Right kidney (tissue), 9 donors: ENCODE measurements at places on chromosomes 12 and 14.

- DNase-seq = no peak
These were observed 8.2 kb downstream of the MDM2 start for GRCh38 chr12:68815928-68816800.

DNA sequence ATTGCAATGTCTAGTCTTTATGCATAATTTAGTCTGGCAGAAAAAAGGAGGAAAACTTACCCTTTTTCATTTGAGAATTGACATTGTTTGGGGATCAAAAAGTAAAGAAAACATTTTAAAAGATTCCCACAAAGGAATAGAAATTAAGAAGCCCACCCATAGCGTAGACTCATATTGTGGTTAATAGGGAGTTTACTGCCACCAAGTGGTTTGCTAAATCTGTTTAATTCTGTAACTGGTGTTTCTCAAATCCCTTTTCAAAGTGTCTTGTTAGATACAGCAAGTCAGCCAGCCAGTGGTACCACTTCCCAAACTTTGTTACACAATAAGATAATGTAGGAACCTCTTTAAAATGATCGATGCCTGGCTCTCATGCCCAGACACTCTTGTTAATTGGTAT is 180.3 kb downstream of the IPO8 start:
- DNase-seq = peak; percentile 11

DNA sequence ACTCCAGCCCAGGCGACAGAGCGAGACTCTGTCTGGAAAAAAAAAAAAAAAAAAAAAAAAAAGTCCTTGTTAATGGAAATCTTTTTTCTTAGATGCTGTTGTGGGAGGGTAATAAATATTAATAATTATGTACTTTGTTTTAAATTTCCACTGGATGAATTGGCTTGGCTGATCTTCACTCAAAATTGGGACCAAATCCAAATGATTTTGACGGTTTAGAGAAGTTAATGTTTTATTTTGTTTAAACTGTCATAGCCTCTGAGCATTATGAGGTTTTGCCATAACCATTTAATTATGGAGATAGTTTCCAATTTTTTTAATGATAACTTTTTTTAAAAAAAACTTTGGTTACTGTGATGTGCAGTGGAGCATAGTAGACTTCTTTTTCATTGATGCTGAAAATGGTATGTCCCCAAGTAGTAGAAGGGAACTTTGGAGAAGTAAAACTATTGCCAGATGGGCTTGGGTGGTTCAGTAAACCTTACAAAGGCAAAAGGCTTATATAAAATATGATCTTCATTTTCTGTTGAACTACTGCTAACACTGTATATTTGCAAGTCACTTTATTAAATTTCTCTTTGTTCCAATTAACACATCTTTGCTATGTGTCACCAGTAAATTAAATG is 3.9 kb upstream of the PMCH start:
- no peak for DNase-seq

GRCh38 chr12:40336573-40337199 is 111.9 kb downstream of the LRRK2 start:
- no peak for DNase-seq

DNA sequence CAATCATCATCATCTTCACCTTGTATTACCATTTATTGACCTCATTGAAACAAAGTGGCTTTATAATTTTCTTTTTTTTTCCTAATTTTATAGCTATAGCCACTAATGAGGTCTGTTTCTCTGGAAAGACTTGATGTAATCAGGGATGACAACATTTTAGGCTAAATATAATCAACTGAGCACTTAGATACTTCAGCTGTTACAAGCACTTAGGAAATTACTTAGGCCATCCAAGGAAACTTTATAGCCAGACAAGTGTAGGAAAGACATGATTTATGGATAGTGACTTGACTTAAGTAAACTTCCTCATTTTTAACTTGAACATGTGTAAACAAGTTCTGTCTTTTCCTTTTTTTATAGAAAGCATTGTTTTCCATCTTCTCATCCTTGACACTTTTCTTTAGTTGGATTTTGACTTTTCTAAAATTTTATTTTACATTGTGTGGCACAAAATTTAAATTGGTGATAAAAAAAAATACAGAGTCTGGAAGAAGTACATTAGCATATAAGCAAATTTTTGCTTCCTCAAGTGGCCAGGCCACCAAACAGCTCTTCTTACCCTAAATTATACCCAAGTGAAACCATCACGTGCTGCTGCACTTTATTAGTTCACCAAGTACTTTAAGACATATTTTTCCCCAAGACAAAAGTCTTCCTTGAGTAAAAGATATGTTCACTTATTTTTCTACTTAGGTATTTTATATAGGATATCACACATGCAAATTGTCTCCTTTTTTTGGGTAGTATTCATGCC is 15.1 kb downstream of the CPNE8 start:
- no peak for DNase-seq

DNA sequence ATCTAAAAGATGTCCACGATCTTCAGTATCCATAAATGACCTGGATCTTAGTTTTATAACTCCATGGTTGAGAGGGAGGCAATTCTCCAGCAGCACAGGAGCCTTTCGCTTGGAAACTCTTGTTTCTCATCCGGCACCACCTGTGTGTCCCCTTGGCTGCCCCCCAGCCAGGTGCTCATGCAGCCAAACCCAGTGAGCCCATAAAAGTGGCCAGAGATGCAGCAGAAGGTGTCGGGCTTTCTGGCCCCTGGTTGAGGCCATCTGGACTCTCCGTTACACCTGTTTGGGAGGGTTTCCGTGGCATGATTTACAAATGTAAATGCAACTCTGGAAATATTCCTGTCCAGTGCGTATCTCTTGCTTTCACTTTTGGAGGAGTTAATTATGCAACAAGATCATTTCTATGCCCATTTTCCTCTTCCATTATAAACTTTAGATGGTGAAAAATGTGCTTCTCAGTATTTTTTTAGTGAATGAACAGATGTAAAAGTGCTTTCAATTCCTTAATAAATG is 291.1 kb downstream of the DIO2 start:
- DNase-seq = no peak

DNA sequence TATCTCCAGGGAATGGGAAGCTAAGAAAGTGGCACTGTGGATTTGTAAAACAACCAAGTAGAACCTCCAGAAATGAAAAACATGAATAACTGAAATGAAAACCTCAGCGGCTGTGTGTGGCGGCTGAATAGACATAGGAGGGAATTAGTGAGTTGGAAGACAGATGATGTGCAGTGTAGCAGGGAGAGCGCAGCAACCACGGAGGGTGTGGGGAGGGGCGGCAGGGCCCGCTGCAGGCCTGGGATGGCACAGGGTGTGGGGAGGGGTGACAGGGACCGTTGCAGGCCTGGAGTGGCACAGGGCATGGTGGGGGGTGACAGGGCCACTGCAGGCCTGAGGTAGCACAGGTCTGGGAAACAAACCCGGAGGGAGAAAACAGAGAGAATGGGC is 51.1 kb downstream of the BEGAIN start:
- DNase-seq = no peak

DNA sequence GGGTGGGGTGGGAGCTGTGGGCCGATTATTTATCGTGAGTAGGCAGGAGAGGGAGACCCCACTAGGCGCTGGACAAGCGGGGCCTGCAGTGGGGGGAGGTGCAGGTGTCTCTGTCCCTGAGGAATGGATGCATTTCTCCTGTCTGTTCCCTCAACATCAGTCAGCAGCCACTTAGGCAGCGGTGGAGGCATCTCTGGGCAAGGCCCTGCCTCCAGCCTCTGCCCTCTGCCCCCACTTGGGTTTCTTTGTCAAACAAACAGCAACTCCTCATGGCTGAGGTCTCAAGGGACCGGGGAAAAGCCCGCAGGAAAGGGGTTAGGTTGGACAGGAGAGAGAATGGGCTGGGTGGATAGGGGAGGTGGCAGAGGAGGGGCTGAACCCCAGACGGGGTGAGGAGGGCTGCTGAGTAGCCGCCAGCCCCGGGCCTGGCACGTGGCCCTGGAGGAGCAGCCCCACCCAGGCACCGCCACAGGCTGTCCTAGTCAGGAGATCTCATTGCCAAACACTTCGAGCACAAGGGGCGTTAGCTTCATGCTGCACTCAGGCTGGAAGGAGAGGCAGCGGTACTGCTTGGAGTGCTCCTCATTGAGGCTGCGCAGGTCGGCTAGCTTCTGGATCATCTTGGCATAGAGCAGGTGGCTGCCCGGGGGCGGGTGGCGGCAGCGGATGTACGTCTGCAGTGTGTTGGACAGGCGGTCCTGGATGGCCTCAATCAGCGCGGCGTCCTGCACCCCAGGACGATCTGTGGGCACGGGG is 24.7 kb upstream of the HDAC7 start:
- no peak for DNase-seq

GRCh38 chr14:85400678-85401077 is 129.3 kb upstream of the FLRT2 start:
- DNase-seq = no peak

DNA sequence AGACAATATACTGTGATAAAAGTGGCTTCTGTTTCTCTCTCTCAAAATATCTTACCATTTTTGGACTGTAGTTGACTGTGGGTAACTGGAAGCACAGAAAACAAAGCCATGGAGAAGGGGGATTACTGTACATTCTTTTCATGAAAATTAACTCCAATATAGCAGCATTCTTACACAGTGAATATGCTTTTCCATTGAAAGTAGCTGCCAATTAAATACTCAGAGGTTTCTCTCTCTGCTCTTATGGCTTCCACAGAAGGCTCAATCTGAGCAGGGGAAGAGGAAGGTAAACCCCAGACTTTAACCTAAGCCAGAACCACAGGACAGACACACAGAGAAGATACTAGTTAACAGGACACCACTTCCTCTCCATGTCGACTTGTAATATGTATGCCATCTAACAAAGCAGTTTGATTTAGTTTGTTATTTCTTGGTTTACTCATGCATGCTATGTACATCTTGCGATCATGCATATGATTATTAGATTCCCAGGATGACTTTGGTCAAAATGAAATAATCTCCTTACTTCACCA is 150.2 kb downstream of the SSPN start:
- DNase-seq = no peak

DNA sequence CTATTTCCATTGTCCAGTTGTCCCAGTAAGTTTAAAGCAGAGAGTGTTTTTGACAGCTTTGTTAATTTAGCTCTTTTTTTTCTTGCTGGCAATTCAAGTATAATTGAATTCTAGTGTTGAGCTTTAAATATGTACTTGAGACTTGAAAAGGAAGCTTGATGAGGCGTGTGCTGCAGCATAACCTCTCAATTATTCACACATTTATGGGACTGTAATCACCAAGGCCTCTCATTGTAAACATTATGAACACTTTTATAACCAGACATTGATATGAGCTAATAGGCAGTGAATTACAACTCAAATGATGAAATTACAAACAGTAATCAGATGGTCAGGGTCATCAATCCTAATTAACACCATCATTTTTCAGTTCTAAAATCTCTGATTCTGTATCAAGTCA is 378.0 kb upstream of the DDHD1 start:
- no peak for DNase-seq

DNA sequence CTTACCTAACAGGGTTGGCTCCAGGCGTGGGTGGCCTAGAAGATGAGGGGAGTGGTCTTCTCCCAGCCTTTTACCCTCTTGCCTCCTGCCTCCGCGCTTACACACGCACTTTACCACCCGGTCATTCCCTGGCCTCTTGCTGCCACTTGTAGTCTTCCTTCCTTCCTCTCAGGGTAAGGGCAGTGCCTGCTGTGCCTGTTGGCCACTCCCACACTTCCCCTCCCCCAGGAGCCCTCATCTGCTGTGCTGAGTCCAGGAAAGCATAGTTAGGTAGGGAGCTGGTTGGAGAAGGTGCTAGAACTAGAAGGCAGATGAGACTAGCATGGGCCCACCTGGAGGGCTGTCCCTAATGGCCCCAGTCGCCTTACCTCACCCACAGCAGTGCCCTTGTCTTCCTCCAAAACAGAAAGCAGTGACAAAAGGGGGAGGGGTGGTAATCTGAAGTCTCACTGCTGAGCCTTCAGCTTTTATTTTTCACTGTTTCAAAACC is 54.3 kb upstream of the SRSF5 start:
- peak; percentile 54 for DNase-seq
